Stimulated activated CD8-positive, alpha-beta memory T cell treated with anti-CD3 and anti-CD28 coated beads, Interleukin-7, amount 100 ng/mL, for 1 hour (primary cell): ENCODE measurements at places on chromosomes 7 and 10.

GRCh38 chr7:99092064-99092720 lies 51.7 kb downstream of the SMURF1 start:
- DNase-seq = no peak

GRCh38 chr7:134083766-134084487 lies 43.2 kb upstream of the LRGUK start:
- DNase-seq = no peak

DNA sequence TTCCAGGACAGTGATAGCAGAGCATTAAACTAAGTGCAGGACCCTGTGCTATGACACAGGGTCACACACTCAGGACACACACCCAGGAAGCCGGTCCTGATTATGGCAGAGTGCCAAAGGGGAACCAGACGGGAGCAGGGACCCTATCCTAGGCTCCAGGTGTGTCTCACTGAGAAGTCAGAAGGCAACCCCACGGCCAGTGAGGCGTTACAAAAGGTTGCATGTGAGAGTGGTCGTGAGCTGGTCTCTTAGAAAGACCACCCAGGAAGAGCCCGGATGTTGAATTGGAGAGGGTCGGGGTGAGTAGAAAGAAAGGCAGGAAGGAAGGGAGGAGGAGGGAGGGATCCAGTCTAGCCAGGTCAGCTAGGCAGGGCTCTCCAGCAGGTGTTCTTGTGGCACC lies 31.0 kb downstream of the FRMPD2 start:
- no peak for DNase-seq

GRCh38 chr10:114703377-114704107 lies 45.5 kb upstream of the ABLIM1 start:
- DNase-seq = no peak

DNA sequence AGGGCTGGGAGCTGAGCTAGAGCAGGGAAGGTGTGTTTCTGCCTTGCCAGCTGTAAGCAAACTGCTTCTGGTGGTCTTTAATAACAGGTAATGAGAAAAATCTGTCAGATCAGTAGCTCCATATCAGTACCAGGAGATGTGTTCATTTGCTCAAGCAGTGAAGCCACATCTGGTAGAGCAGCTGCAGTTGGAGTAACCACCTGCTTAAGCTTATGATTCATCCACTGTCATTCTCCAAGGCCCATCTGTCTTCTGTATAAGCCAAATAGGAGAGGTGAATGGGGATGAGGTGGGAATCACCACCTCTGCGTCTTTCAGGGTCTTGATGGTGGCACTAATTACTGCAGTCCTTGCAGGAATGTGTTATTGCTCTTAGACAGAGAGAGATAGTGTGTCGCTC lies 18.4 kb upstream of the COBL start:
- DNase-seq = no peak

GRCh38 chr7:35576031-35576573 lies 118.8 kb downstream of the HERPUD2 start:
- DNase-seq = no peak

- DNase-seq = no peak
Measured at GRCh38 chr7:2546776-2547586, 8.3 kb downstream of the BRAT1 start.

DNA sequence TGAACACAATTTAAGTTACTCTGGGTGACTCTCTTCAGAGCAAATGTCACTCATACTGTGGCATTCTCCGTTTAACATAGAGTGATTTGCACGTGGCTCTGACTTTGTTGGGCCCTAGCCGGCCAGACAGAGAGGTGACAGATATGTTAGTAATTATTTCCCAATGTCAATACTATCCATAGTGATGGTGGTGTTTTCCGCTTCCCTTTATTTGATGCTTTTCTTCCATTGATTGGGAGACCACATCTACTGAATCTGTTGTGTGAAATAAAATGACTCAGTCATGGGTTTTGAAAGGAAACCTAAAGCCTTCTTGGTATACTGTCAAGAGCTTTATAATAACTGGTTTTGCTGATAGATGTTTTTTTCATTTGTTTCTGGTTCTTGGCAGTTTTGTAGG lies 7.4 kb downstream of the AVL9 start:
- no peak for DNase-seq

DNA sequence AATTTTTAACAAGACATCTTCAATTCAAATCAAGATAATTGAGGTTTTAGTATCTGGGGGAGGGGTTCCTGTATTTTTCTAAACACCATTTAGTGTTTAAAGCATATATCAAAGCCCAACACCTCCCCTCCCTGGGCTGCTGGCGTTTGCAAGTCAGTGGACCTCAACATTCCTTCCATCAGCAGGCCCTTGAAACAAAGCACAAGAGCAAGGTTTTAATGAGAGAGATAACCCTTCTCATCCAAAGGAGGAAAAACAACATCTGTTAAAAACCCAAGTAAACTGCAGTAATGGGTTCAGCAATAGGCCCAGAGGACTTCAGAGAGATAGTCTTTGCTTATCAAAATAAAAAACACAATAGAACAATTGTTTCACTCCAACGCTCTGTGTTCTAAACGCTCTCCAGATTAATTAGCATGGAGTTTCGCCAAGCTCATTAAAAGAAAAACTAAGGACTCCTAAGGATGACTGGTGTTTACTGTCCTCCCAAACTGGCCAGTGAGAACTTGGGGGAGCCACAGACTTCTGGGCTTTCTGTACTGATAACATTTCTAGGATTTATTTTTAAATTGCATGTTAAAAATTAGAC lies 2.5 kb downstream of the JCAD start:
- DNase-seq = no peak

- DNase-seq = no peak
Measured at GRCh38 chr10:73044378-73045285, 52.0 kb downstream of the P4HA1 start.

- DNase-seq = no peak
Measured at GRCh38 chr7:113918946-113919345, at the start of gene PPP1R3A. Gene PPP1R3A (minus strand): TSS chr7:113919009. CDS start chr7:113918996, 13 bp downstream.

- DNase-seq = peak; percentile 12
Measured at GRCh38 chr7:101126651-101127459, at the start of gene SERPINE1. Gene SERPINE1 (plus strand): TSS chr7:101127104. CDS start chr7:101128394, 1,290 bp downstream.

- DNase-seq = no peak
Measured at GRCh38 chr7:98000356-98000755, 10.4 kb upstream of the OCM2 start.

DNA sequence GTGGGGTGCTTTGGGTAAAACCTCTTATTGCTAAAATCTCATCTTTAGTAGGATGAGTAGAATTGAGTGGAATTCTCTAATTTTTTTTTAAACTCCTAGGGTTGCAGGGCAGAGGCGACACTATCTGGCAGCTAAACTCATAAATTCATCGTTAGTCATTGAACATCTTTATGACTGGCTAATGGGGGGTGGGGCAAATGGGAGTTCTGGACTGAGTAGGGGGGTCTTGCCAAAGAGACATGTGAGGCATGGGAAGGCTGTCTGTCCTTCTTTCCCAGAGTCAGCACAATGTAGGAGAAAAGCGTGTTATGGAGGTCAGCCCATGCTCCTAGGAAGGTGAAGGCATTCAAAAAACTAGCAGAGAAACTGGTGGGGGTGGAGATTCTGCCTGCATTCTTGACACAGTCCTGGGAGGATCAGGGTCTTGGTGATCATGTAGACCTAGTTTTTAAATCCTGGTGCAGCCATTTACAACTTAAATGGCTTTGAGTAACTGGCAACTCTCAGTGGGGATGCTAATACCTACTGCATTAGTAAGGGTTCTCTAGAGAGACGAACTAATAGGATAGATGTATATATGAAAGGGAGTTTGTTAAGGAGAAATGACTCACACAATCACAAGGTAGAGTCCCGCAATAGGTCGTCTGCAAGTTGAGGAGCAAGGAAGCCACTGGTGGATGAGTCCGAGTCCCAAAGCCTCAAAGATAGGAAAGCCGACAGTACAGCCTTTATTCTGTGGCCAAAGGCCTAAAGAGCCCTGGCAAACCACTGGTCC lies 47.7 kb downstream of the EMX2 start:
- DNase-seq = no peak

DNA sequence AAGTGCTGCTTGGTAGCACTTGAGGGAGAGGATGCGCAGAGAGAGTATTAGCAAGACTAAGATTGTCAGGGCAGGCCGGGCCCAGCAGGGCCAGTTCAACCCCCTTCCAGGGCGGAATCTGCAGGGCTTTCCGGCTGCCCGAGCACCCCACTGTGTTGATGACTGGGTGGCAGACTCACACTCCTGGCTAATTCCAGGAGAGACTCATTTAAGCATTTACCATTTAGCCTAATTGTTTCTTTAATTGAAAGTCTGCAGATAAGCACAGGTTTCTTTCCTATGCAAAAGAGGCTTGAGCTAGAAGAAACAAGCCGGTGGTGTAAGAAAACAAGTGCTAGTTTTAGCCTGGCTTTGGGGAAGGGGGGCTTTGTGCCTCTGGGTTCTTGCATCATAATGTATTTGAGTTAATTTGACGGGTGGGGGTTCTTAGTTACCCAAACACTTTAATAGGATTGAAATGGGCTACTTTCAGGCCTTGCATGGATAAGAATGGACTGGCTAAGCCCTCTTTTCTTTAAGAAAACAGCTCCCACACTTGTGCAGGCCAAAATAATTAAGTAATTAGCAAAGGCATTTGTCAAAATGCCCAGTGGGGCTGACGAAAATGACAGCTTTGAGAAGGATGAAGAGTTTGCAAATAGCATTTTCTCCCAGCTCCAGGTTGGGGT lies 201.3 kb downstream of the MYOF start:
- no peak for DNase-seq

DNA sequence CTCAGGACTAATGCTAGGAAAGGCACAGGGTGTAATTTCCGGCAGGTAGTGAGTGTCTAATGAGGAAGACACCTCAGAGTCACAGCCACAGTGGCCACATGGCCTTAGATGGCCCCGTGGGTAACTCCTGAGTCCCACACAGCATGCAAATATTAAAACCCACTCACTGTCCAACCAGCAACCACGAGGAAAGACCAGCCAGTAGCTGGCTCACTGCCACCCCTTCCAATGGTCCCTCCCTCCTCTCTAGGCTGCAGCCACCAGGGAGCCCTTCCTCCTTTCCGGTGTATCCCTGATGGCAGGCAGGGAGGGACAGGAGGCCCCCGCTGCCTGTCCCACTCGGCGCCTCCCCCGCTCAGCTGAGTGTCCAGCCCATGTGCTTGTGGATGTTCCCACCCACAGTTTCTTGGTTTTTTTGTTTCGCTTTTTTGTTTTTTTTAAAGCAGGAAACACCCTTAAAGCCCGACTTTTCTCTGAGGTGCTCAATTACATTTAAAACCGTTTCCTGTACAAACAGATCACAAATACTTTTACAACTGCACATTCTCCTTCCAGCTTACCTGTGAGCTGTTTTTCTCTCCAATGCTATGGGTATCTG lies 9.2 kb downstream of the BNIP3 start:
- DNase-seq = no peak

- no peak for DNase-seq
Measured at GRCh38 chr10:115856580-115856979, 416.4 kb downstream of the GFRA1 start.
